ENCODE measurements at places on chromosomes 1 and 21.

DNA sequence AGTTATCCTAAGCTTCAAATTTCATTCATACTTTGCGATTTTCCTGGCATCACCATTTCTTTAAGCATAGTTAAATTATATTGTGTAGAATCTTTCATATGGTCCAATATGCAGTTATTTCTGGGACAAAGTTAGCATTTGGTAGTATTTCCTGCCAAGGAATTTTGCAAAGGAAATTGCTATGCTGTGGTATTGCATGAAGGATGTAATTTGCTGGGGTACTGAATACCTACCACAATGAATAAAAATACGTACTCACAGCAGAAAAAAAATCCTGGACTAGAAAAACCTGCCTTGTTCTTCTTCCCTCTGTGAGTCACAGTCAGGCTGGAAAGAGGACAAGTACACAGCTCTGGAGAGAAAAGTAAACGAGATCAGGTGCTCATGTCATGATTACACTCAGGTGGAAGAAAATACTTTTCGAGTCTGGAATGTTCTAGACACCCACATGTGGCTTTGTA is 241.2 kb downstream of the PTBP2 start:
- DNase-seq = peak; percentile 8

DNA sequence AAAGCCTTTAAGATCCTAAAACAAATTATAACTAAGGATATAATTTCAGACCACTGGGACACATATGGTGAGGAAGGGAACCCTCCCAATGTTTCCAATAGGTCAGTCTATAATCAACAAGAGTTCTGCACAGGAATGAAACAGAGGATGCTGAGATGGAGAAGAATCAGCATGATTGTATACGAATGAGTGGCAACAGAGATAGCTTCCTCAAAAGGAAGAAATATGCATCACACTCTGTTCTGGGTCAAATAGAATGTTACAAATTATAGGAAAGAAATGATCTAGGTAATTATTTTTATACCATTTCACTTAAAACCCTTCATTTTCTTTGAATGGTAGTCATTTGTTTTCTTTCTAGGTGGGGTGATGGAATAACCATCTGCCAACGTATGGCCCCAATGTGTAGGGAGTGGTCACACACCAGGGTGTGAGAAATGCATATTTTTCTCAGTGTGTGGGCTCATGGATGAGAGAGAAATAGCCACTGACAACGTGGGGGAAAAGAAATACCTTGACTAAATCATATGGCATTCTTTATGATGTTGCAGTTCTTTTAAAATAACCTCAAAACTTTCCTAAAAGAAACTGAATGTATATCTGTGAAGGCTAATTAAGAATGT is 104.6 kb upstream of the IVNS1ABP start:
- no peak for DNase-seq

- no peak for DNase-seq
These were observed 7.5 kb downstream of the MPL start for GRCh38 chr1:43345120-43345519.

GRCh38 chr21:38181096-38181495 is 75.7 kb upstream of the KCNJ15 start:
- no peak for DNase-seq

DNA sequence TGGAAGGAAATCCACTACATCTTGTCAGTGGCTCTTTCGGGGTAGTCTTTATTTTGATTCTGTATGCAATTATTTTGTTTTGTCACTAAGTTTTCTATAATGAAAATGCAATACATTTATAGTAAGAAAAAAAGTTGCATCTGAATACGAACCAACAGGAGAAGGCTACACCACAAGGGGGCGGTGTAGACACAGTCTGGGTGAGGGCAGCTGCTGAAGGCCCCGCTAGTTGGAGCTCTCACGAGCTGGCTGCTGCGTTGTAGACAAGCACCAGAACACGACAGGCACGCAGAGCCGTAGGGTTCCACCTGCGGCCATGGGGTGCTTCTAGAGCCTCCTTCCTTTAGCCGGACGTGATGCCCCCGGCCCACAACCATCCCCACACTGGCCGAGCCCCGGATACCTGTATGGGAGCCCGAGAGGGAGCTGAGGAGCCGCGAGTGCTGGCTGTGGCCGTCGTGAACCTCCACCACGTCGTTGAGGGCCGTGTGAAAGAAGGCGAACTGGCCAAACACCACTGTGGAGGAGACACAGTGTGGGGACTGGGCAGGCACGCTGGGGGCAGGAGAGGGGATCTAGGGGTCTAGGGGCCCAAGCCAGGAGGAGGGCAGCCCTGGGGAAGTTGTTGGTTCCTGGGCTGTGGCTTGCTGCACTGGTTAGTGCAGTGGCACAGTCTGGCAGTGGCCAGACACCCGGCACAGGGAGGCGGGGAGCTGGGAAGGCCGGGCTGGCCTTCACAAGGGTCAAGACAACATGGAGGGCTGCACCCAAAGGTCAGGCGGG is 160.8 kb downstream of the ZSCAN20 start:
- peak; percentile 88 for DNase-seq

GRCh38 chr1:29380532-29380931 is 144.2 kb downstream of the PTPRU start:
- DNase-seq = no peak
